ENCODE measurements at places on chromosomes 11 and 22.
A peak's percentile ranks its signal among the peaks of the same experiment; 100 is the strongest.

GRCh38 chr22:36900225-36900624 lies 13.2 kb upstream of the CSF2RB start:
- DNase-seq, result no peak

DNA sequence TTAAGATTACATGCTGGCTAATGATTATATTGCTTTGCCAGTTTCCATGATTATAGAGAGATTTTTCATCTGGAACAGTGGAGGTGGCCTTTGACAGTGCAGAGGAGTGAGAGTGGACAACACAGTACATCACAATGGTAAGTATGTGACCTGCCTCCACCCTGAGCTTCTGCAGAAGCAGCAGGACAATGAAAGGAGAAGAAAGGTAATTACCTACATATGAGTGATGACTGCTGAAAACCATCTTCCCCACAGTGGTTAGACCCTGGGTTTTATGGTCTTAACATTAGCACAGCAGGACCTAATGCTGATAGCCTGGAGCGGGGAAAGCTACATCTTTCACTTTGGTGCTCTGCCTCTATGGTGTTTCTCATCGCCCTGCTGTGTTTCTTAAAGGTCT lies 454.7 kb upstream of the DDI1 start:
- DNase-seq, result no peak

DNA sequence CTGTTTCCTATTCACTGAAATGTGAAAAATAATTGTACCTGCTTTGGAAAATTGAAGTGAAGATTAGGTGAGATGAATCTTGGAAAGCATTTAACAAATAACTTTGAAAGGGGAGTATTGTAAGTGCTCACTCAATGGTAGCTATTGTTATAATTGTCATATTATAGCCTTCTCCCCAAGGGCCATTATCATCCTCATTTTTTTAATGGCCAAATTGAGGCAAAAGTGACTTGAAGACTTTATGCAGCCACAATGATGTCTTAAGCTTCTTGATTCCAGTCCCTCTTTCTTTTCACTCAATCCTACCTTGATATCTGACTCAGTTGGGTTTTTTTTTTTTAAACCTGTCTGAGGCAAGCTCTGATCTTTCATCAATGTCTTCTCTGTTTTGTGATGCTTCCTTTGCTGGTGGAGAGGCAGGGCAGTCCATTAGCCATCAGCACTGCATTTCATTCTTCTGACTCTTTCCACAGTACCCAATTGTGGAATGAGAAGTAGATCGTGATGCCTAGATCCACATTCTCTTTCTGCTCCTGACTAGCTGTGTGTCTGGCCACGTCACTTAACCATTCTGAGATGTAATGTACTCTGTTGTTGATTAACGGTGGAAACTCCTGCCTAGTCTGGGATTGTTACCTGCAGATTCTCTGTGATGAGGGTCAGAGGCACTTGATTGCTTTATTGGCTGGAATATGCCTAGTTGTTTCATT lies 101.4 kb downstream of the DBX1 start:
- no peak for DNase-seq

DNA sequence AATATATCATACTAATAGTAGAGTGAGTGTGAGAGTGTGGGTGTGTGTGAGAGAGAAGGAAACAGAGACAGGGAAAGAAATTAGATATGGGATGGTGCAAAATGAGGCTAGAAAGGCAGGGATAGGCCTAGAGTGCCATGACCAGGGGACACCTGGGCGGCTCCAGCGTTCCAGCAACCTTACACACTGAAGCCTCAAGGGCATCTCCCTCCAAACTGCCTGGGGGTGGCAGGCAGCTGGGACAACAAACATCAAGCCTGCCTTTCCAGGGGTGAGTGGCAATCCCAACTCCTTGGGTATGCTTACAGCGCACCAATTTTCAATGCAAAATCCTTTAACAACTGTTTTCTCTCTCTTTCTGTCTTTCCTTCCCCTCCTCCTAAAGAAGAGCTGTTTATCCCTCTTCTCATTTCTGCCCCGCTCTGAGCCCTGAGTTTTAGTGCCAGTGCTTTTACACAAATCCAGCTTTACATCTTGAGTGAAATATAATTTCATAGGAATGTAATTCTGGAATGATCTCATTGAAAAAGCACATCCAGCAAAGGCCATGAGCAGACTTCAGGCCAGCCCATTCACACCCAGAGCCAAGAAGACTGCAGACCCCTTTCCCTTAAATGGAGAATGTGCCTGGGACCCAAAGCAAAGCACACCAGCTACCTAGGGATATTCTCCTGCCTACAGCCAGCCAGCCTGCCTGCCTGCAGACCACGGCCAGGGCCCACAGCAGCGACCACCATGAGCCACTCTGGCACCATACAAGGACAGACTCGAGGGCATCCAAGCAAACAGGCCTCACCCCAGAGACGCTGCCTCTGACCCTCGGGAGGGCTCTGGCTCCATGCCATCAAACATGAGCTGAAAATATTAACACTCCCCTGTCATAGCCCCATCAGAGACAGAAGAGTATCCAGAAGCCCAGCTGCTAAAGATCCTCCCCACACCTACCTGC lies 90.3 kb downstream of the RPL27A start:
- DNase-seq, result no peak

GRCh38 chr22:35131525-35132000 lies 65.6 kb downstream of the ISX start:
- DNase-seq, result no peak

- peak; percentile 45 for DNase-seq
These were observed 30.2 kb downstream of the LRP5 start for GRCh38 chr11:68342459-68343158.

DNA sequence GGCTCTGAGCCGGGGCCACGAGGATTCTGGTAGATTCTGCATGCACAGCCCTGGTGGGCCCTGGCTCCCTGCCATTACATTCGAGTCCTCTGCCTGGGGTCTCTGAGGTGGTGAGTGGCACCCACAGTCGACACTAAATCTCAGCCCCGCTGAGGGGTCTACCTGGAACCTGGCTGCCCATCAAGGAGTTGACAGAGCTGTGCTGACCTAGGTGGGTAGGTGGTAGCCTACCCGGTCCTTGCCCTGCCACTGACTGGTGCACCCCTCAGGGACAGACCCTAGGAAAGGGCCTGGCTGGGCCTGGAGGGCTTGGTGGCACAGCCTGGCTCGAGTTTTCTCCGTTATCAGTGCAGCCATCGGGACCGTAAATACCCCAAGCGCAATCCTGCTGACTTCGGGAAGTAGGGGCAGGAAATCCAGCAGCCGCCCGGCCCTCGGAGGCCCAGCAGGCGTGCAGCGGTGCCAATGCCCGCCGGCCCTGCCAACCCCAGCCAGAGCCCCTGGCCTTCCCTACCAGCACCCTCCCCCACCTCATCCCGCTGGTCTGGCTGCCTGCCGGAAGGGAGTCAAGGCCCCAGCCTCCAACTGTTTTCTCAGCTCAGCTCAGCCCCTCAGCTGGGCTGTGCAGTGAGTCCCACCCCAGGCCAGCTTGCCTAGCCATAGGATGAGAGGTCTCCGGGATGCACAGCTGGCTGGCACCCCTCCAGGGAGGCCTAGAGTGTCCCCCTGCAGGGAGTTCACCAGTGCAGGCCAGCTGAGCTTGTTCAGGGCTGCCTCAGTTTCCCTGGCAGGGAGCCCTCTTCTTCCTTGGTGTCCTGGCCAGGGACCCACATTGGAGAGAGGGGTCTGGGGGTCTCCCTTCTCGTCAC lies 80.4 kb upstream of the KCNQ1OT1 start:
- peak; percentile 18 for DNase-seq

GRCh38 chr11:46679241-46680163 lies 20.9 kb downstream of the ARHGAP1 start:
- no peak for DNase-seq

DNA sequence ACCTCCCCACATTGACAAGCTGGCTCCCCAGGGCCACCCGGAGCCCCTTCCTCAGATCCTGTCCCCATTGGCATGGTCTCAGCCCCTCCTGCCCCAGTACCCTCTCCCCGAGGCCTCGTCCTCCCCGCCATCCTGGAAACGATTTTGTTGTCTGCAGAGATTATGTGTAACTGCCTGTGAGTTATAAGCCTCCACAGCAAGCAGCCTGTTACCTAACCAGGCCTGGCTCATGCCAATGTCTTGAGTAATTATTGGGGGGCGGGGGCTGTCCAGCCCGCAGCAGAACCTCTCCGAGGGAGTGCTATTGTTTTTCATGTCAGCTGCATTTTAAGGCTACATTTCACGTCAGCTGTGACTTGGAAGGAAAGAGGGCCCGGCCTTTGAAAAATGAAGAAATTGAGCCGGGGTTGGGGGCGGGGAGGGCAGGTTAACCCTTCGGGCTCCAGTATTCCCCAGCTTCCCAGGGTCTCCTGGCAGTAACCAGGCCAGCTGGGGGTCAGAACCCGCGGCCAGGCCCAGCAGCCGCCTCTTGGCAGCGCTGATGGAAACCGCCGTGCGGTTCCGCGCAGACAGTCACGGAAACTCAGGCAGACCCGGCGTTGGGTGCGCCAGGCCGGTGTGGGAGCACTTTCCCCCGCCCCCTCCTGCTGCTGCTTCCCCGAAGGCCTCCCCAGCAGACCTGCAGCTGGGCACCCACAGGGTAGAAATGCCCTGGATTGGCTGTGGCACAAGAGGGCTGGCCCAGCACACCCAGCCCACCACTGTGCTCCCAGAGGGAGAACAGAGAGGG lies 59.5 kb downstream of the CDKN1C start:
- peak; percentile 83 for DNase-seq

DNA sequence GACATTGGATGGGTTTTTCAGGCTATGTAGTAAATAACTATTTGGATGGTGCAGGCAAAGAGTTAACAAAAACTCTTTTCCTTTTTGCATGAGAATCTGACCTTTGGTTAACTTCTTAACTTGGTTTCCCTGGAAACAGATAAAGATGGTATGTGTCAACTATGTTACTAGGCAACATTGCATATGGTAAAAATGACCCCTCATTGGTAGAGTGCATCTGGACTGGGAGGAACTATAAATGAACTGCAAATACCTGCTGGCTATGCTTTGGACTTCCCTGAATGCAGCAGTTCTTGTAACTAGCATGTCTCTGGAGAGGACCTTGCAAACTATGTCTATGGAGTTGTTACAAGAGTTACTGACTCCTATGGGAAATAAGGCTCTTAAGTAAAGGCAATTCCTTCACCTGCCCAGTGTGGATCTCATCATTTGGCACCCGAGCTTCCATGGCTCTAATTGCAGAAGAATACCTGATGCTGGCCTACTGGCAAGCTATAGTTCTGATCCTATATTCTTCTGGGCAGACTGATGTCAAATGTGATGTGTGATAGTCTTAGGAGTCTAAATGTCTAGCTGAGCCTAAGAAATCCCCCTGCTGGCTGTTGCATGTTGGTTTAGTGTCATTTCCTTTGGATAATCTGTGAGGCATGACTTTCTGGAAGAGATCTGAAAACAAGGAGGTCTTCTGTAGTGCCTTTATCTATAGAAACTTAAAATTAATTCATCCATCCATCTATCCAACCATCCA lies 126.7 kb upstream of the MTMR2 start:
- DNase-seq, result no peak

- DNase-seq, result no peak
These were observed 7.0 kb upstream of the CCDC86 start for GRCh38 chr11:60834742-60835533.

- DNase-seq, result no peak
These were observed 69.3 kb downstream of the FAM168A start for GRCh38 chr11:73528483-73529203.

DNA sequence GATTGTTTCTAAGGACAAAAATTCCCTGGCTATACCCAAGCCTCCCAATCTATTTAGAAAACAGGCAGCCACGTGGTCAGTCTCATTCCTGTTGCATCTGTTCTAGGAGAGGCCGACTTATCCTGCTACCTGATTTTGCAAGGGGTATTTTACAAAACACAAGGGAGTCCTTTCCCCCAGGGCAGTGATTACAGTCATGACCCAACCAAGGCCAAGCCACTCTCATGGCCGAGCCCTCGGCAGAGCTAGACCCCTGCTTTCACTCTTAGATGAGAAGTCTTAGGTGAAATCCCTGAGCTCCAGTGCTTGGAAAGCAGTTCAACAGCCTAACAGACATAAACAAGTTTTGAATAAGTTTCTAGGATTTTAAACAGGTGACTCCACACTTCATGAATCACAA lies 89.0 kb upstream of the PITPNB start:
- DNase-seq, result no peak

- DNase-seq, result no peak
These were observed 272.9 kb downstream of the BRD1 start for GRCh38 chr22:49554741-49555140.

GRCh38 chr11:6607190-6607795 lies 3.7 kb downstream of the ILK start:
- no peak for DNase-seq

DNA sequence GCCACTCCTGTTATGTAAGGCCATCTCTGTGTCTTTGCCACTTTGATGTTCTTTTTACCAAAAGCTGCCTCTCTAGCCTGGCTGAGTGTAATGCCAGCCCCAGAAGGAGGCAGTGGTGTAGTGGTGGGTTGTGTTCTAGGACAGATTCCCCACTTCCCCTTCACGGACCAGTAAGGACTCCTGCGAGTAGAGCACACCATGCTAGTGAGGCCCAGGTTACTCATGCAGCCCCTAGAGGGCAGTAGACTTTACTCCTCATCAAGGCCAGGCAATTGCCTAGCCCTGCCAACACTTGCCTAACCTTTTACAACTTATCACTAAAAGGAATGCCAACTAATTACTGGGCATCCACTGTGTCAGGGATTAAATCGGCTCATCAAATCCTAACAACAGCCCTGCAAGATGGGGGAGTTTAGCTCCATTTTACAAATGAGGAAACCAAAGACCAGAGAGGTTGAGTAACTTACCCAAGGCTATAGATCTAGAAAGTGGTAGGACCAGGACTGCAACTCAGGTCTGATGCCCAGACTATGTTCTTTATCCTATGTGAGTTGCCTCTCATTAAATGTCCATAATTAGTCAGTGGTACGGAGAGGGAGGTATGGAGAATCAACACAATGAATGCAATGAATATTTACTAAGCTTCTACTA lies 75.3 kb downstream of the APIP start:
- no peak for DNase-seq

- no peak for DNase-seq
These were observed 5.9 kb downstream of the RHOG start for GRCh38 chr11:3834664-3835461.

GRCh38 chr11:61532134-61533038 lies 23.8 kb downstream of the LRRC10B start:
- DNase-seq, result peak; percentile 66

DNA sequence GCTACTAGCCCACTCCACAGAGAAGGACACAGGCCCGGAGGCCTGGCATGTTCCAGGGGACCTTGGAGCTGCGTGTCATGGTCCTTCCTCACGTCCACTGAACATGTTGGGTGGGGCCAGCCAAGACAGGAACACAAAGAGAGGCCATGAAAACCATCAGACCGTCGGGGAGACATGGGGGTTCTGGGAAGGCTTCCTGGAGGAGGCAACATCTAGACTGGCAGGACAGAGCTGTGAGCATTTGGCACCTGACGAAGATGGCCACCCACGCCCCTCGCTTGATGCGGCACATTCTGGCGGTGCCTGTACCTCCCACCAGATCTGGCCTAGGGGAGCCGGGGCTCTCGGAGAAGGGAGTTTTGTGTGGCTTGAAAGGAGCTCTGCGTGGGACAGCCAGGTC lies 24.7 kb upstream of the ARHGAP8 start:
- no peak for DNase-seq

DNA sequence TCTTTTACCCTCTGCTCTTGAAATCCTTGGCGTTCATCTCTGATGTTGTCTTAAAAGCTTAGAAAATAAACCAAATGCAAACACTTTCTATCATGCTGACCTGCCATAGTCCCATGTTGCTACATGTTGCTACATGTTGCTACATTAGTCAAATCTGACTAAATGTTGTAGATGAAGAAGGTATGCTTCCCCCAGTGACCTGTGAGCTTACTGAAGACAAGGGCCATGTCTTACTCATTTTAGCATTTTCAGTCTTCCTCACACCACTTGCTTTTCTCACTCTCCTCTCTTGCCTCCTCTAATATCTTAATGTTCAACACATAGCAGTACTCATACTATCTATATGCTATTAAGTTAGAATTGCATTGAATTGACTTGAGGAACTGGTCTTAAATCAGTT lies 346.4 kb upstream of the MTNR1B start:
- no peak for DNase-seq
